ENCODE measurements at places on chromosomes 11 and 22.

- DNase-seq, result no peak
These were observed 34.0 kb downstream of the IRAG1 start for GRCh38 chr11:10659339-10660216.

DNA sequence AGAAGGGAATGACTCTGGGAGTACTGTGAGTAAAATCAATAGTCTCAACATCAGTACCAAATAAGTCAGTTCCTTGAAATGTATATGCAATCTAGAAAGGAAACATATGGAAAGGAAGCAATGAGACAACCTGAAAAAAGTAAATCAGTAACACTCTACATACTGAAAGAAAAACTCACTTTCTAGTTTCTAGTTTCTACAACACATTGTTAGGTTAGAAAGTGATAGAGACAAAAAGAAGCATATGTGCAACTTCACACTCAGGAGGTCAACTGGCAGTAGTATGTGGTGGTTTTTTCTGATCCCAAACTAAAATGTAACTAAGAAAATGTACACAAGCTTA is 156.5 kb upstream of the SOX6 start:
- DNase-seq, result no peak

DNA sequence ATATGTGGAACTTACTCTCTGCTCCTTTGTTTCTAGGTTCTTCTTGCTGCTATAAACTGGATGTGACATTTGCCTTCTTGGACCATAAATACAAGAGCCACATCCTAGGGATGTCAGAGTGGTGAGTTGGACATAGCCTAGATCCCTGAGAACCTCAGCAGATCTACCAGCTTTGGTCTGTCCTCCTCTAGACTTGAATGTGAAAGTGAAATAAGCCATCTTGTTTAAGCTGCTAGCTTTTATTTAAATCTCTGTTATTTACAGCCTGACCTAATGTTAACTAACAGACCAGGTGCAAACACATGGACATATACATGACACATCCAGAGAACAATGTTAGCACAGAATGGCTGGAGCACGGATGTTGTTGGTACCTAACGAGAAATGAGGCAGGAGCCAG is 36.0 kb downstream of the SLN start:
- DNase-seq, result no peak

- no peak for DNase-seq
These were observed 725.9 kb downstream of the NTM start for GRCh38 chr11:132096132-132096825.

DNA sequence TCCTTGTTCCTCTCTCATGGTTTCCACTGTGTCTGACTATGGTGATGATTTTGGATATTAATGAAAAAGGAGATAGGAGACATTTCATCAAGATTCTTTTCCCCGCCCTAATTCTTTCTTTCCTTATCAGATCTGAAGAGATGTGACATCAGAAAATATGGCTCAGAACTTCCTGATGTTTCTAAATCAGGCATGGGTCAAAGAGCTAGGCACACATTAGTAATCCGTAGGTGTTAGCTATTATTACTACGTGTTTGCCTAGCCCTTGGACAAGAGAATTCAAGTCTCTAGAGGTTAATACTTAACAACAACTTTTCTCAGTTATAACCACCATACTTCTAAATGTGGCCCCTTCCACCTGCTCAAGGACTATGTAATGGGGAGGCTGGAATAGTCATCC is 5.8 kb downstream of the JOSD1 start:
- no peak for DNase-seq

- no peak for DNase-seq
These were observed 999.6 kb downstream of the BRD1 start for GRCh38 chr22:48827904-48828555.

GRCh38 chr22:19942157-19943081 is 801 bp upstream of the TXNRD2 start:
- peak; percentile 37 for DNase-seq

GRCh38 chr22:19713650-19714311 is 522 bp upstream of the SEPTIN5 start:
- DNase-seq, result no peak

DNA sequence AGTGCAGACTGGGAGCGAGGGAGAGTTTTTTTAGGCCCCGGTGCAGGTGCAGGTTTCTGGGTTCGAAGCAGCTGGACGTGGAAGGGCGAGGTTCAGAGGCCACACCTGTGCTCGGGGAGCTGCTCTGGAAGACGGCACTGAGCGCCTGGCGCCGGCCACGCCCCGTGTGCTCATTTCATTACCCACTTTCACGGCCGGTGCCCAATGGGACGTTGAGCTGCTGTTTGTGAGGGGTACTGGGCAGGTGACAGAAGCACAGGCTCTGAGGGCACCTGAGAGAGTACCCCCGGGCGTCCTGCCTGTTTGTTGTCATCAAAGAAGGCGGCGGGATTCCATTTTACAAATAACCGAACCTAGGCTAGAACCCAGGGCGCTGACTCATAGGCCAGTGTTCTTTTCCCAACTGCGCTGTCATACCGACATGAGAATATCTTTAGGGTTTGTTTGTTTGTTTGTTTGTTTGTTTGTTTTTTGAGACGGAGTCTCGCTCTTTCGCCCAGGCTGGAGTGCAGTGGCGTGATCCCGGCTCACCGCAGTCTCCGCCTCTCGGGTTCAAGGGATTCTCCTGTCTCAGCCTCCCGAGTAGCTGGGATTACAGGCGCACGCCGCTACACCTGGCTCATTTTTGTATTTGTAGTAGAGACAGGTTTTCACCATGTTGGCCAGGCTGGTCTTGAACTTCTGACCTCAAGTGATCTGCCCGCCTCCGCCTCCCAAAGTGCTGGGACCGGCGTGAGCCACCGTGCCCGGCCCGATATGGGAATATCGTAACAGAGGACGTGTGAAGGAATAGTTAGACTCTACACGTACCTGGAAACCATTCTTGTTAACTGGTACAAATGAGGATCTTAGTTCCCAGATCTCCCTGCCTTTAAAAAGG is 16.6 kb upstream of the SPTBN2 start:
- peak; percentile 53 for DNase-seq

DNA sequence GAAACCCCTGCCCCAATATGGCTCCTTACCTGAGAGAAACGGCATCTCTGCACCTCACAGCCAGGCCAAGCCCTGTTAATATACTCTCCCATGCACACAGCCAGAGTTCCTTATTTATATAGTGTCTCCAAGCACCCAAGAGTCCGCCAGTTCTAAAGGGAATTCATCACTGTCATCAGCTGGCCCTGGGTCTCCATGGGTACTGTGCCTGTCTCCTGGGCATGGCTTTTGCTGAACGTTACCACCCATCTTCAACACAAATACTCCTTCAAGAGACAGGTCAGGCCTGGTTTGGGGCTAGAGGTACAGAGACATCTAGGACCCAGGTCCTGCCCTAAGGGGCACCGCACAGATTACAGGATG is 1.6 kb upstream of the ATG16L2 start:
- no peak for DNase-seq

DNA sequence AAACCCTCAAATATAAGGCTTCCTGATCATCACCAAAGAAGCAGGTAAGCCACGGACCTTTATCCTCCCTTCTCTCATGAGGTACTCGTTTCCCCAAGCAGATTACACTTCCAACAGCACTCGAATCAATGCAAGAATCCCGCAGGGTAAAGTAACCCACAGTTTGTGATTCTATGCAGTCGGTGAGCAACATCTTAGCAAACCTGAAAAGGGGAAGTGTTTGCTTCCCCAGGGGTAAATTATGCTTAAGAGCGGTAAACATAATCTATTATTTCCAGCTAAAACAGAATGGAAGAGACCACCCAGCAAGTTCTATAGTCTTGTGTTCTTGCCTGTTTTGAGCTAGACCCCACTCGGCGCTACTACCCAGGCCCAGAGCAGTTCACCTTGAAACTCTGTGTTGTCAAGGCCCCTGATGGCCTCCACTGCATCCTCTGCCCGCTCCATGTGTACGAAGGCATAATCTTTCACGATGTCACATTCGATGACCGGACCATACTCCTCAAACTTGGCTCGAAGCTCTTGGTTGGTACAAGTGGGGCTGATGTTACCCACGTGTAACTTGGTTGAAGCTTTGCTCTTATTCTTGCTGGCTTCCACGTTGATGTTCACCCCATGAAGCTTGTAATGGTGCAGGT is 1.3 kb downstream of the RBM4B start:
- no peak for DNase-seq

DNA sequence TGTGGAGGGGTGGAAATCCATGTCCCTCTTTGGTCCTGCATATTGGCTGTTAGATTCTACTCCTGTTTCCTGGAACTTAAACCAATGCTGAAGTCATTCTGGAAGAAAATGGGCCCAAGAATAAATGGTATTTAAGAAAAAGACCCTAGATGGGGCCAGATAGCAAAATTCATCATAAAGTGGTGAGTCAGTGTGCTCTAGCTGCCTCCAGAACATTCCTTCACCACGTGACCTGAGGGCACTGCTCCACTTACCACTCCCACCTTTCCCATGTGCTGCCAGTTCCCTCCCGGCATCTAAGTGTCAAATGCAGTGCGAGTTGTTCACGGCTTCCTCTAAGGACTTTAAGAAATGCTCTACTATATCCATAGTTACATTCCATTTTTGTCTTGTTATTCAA is 30.9 kb upstream of the NAP1L4 start:
- no peak for DNase-seq

GRCh38 chr22:44147008-44147645 is 33.6 kb upstream of the PARVG start:
- DNase-seq, result no peak

DNA sequence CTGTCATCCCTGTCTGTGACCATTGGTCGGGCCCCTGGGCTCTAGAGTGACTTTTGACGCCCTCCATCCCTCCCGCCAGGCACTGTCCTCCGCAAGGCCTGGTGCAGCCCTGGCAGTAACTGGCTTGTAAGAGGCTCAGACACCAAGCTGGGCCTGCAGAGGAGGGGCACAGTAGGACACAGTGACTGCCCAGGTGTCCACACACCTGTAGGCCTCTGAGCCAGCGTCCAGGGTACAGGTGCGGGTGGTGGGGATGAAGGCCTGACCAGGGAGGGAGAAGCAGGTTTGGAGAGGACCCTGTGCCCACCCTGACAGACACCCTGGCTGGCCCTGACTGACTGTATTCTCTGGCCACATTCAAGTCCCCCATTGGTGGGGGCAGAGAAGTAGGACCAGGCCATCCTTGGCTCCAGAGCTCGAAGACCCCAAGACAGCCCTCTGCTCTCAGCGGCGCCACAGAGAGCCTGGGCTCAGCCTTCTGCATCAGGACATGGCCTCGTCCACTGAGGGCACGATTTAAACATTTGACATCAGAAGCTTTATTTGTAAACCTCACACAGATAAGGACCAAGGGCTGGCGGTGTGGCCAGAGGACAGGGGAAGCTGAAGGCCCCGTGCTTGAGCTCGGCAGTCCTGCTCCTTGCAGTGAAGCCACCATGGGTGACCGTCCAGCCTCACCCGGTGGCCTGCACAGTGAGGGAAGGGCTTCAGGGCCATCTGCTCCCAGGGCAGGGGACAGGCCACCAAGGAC is 31.4 kb downstream of the PPIL2 start:
- DNase-seq, result no peak

GRCh38 chr22:42693055-42693762 is 27.5 kb downstream of the A4GALT start:
- no peak for DNase-seq

- DNase-seq, result no peak
These were observed 72.0 kb upstream of the MPEG1 start for GRCh38 chr11:59284773-59285129.

- no peak for DNase-seq
These were observed 4.2 kb downstream of the FAR1 start for GRCh38 chr11:13672576-13673210.

DNA sequence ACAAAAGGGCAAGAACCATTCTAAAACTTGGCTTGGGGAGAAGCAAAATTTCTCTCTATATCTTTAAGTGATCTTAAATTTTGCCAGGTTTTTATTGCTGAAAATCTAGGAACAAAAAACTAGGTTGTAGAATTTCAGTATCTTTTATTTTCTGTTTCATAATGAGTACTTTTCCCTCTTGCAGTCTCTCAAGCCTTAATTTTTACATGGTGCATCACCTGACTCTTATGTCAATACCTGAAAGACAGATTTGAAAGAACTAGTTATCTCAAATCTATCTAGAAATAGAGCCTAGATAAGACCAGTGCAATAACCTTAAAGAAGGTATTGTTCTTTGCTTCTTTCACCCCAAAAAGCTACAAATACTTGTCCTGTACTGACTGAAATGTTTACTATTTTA is 122.1 kb downstream of the TRIM44 start:
- no peak for DNase-seq

- peak; percentile 81 for DNase-seq
These were observed 12.7 kb upstream of the IL2RB start for GRCh38 chr22:37162221-37163095.

DNA sequence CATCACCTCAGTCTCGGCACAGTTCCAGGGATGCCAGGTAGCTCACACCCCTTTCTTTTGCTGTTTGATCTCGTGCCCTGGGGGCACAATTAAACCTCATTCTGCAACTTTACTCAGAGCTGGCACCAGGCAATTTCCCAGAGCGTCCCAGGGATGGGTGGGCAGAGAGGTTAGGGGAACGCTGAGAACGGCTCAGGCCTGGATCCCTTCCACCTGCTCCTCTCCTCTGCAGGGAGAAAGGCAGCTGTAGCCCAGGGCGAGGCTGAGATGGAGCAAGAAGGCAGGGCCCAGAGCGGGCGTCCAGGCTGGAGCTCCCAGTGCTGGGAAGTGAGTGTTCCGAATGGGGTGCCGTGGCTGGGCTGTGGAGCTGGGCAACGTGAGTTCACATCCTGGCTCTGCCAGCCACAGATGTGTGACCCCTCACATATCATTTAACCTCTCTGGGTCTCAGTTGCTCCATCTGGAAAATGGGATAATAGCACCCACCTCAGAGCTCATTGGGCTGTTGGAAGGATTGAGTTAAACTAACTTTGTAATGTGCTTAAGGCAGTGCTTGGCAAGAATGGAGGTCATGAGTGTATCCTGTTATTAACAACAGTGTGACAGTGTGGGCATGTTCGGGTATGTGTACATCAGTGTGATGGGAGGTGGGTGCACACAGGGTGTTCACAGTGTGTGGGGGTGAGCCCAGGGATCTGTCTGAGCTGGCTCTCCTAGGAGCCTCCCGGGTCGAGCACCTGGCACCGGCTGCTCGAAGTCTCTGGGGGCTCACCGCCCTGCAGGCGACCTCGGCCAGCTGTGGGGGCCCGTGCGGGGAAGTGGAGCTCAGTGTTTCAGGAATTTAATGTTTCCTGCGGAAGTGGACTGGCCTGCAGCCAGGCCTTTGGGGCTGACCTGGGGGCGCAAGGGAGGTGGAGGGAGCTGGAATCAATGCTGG is 15.5 kb downstream of the OTUB1 start:
- no peak for DNase-seq

DNA sequence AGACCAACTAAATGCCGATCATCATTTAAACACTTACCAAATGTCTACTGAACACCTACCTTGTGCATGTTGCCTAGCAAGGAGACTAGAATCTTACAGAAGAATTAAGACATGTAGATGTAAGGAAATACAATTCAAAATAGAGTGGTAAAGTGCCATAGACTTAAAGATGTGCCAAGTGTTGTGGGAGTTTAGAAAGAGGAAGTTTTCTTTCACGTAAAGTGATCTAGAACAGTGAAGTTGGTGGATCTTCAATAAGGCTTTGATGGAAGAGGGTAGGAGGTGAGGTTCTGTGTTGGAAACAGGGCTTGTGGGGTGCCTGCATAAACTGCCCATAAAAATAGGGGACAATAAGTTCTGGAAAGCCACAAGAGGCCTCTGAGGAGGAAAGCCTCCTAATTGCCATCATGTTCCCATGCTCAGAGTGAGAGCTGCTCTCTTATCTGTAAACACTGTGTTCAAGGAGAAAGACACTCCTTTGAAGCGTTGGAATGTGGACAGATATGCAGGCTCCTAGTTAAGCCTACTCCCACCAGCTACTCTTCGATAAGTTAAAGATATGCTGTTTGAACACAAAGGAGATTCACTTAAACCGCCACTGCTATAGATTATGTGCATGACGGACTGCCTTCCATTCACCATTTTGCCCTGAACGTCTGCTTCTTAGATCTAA is 66.7 kb downstream of the HSD17B12 start:
- DNase-seq, result no peak

Data from stimulated activated CD4-positive, alpha-beta T cell treated with anti-CD3 and anti-CD28 coated beads, Interleukin-2, amount 100 ng/mL, for 24 hours (primary cell).